ENCODE measurements at places on chromosomes 12 and 14.

DNA sequence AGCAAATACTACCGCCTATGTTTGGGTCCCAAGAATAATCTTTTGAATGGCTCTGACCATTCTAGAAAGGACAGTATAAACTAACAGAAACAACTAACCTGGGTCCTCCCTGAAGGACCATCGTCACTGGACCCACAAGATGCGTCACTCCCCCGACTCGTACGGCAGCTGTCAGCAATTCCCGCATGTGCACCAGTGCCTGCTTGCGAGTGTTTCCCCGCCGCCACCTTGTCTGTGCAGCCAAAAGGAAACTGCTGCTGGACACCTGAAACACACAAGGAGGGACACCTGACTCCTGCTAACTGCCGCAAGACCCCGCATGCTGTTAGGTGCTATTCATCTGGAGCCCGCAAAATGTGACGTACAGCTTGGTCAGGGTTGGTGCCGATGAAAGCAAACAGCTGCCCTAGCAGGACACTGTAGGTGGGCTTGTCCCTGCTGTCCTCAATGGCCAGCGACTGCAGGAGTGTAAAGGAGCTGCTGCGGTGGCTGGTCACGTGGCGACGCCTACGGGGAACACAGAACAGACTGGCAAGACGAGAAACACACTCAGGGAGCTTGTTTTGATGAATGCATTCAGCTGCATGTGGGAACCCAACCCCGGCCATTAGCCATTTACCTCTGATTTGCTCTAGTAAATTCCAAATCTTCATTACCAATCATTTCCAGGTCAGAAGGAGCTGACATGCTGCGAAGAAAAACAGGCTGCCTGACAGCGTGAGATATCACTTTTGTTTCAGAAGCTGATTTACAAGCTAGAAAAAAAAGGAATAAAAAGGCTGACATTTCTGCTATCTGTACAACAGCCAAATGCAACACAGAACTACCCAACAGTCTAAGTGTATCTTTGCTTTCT lies 118.1 kb downstream of the TRAFD1 start:
- DNase-seq = no peak

DNA sequence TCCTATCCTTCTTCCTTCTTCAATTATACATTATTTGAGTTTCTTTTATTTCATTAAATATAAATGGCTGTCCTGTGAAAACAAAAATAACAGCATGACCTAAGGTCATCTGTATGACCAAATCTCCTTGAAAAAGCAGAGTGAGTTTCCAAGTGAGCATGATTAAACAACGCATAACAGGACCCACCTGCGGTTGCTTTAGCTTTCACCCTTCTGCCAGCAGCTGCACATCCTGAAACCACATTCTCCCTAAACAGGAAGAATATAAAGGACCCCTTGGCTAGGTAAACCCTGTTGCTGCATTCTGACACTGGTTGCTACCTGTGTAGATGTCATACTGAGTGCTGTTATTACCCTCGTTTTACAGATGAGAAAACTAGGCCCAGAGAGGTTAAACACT lies 42.8 kb upstream of the CPM start:
- DNase-seq = no peak

- DNase-seq = no peak
These were observed 1351.7 kb upstream of the TMEM132C start for GRCh38 chr12:126915309-126915708.

DNA sequence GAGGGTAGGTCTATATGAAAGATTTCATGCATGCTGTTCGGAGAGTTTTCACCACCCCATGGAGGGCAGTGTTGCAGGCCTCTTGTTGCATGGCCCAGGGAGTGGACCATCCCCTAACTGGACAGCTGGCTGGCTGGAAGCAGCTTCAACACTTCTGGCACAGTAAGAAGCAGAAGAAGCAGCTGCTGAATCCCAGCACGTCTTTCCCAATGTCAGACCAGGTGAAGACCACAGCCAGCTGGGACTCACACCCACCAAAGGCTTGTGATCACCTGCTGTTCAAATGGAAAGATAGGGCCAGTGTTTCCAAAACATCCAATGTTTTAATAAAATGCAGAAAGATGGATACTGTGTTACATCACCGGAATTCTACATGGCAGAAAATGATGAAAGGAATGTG lies 1423.6 kb downstream of the AACS start:
- DNase-seq = no peak

DNA sequence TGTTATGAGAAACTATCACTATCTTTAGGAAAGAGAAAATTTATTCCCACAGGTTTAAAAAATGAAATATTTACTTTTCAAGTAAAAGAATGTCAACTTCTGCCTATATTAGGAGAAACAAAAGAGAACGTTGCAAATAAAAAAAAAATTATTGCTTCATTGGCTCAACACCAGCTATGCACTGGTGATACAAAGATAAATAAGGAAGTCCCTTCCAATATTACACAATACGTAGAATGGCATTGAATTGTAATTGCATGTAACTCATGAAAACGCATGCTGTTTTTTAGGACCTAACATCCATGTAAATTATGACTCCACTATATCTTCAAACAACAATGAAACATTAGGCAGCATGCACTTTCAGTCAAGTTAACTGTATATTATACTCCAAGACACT lies 56.4 kb upstream of the RERGL start:
- peak; percentile 37 for DNase-seq

DNA sequence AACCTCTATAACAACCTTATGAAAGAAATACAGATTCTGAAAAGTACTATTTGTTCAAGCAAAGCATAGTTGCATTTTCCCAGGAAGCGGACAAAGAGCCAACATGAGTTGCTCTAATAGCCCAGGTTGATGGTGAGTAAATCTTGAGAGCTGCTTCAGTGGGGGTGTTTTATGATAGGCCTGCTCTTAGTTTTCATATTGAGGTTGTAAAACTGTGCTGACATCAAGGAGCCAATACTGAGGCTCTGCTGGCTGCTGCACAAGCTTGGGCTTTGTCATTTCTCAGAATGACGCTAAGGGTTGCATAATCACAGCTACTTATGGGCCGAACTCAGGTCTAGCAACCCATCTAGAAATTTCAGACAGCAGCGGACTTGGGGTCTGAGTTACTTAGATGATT lies 11.5 kb downstream of the TBC1D30 start:
- DNase-seq = no peak

GRCh38 chr12:55718624-55719275 lies 1.4 kb upstream of the RDH5 start:
- peak; percentile 48 for DNase-seq

DNA sequence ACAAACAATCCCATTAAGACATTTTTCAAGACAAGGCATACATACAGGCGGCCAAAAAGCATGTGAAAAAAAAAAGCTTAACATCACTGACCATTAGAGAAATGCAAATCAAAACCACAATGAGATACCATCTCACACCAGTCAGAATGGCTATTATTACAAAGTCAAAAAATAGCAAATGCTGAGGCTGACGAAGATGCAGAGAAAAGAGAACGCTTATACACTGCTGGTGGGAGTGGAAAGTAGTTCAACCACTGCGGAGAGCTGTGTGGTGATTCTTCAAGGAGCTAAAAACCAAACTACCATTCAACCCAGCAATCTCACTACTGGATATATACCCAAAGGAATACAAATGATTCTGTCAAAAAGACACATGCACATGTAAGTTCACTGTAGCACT lies 216.7 kb downstream of the FOXG1 start:
- DNase-seq = no peak

GRCh38 chr12:9169979-9170634 lies 38.1 kb downstream of the PZP start:
- no peak for DNase-seq

DNA sequence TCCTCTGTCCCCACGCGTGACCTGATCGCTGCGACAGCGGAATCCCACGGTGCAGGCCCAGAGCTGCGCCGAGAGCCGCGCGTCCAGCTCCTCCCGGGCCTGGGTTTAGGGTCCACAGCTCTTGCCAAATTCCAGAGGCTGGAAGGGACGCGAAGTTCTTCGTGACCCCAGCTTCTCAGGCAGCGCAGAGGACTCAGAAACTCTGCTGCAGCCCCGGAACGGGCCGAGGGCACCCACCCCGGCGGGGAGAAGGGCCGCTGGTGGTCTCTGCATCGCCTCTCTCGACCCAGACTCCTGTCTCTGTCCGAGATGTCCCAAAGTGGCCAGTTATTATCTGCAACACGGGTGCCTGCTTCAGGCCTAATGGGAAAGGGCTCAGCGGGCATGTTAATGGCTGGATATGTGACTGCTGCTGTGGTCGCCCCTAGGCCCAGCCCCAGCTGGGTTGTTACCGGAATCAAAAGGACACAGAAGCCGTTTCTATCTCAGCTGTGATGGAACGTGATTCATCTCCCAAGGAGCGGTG lies 236.4 kb downstream of the VRK1 start:
- DNase-seq = no peak

- no peak for DNase-seq
These were observed 6.9 kb downstream of the GALNT4 start for GRCh38 chr12:89517720-89518119.

GRCh38 chr12:114328292-114328691 lies 77.7 kb downstream of the TBX5 start:
- DNase-seq = no peak

DNA sequence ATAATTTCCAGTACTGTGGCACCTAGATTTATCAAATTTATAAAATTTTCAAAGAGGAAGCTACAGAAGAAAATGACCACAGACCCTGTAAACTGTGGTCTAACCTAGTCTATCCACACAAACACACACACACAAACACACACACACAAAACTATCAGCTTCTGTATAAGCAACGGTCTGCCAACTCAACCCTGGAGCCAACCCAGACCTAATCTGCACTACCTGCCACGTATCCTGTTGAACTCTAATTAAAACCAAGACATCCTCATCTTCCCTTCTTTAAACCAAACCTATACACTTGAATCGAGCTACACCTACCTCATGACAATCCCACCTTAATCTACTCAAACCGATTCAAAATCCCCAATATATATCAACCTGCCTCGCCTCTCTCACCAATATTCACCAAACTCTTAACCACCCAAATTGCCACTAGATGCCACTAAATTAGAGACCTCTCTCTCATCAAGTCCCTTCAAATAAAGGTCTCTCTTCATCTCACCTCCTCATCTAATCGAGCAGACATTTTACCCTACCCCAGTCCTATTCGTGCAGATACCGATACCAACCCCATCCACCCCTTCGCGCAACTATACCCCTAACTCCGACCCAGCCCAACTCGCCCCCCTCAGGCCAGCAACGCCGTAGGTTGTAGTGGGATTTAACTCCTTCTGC lies 808 bp downstream of the ACIN1 start:
- DNase-seq = no peak

GRCh38 chr12:113396828-113397496 lies 6.7 kb downstream of the SDS start:
- no peak for DNase-seq

DNA sequence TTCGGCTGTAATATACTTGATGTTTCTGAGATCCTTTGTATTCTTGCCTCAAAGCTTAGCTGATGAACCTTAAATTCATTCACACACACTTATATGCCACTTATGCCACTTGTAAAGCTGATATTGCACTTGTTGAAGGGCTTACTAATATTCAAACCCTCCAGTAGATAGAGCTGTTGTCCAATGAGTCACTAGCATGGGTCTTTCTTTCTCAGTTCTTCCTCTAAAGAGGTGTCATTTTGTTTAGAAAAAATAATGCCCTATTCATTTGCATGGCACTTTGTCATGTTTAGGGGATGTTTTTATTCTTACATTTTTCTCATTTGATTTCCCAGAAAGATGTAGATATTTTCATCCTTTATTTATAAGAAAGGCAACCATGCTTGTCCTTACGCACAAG lies 56.4 kb downstream of the MON2 start:
- no peak for DNase-seq

DNA sequence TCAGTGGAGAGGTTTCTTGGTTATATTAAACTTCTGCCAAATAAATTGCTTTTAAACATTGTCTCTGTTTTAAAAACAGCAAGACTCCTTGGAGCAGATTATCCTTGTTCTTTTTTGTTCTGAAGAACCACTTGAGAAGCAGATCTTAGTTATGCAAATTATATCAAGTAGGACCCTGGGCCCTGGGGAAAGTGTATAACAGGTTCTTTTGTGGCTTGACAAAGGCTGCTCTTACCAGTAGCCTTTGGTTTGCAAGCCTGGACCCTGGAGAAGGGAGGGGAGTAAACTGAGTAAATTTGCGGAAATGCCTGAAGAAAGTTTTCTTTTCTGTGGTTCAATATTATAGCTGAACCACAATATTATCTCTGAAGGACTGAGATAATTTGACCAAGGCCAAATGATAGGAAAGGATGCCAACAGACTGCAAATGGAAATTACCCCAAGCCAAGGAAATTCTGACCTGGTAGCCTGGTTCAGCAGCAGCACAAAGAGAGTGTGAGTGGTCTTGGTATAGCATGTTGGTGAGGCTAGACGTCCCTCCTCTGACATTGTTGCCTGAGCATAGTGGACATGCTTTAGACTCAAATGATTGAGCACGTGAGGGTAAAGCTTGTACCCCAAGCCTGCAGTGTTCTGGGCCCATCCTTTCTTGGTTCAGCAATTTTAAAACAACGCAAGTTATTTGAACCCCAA lies 30.4 kb upstream of the SIX1 start:
- DNase-seq = no peak

DNA sequence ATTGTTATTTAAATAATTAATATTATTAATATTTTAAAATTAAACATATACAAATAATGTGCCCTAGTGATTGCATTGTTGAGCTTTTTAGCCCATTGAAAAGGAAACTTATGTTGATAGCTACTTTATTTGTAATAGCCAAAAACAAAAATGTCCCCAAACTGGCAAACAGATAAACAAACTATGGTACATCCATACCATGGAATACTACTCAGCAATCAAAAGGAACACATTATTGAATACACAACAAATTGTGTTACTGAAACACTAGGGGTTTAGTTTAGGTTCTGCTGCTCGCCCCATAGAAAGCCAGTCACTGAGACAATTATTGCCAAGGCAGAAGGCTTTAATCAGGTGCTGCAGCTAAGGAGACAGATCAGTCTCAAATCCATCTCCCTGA lies 239.7 kb upstream of the KITLG start:
- no peak for DNase-seq

DNA sequence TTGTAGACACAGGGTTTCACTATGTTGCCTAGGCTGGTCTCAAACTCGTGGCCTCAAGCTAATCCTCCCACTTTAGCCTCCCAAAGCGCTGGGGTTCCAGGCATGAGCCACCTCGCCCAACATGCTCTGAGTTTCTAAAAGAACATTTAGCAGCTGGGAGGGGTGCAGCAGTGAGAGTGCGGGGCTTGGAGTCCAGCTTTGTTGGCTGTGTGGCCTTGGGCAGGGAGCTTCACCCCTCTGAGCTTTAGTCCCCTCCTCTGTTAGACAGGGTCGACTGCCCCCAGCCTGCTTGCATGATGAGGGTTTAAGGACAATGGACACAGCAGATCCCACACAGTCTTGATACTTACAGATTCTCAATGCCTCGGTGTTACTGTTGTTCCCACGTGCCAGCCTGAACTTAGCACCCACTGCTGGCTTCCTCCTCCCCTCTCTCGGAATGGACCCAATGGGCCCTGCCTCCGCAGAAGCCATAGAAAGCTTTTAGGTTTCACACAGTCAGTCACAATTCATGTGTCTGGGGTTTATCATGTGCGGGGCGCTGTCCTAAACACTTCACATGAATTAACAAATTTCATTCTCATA lies 54.6 kb downstream of the PSMA6 start:
- no peak for DNase-seq

GRCh38 chr12:88623777-88624548 lies 43.7 kb upstream of the KITLG start:
- no peak for DNase-seq

All from fibroblast of gingiva (primary cell).